ENCODE measurements at places on chromosomes 5 and 9.

GRCh38 chr5:168728546-168729211 lies 149.5 kb upstream of the PANK3 start:
- DNase-seq, result no peak

DNA sequence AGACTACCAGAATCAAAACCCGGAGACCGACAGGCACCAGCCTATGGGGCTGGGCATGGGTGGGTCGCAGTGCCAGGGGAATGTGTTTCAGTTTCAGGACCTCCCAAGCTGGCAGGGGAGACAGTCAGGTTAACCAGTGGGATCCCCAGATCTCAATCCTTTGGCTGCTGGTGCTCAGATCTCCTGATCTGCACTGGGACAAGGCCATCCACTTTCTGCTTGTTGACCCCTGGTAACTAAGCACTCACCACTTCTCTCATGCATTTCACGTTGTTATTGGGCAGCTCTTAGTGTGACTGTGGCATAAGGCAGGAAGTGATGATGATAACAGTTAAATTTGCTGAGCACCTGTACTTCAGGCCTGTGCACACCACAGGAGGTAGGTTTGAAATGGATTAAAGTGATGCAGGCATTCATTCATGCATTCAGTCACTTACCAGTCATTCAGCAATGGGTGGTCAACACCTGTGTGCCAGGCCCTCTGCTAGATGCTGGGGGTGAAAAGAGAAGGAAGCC lies 42.1 kb upstream of the STXBP1 start:
- DNase-seq, result no peak

- peak; percentile 43 for DNase-seq
Observed at GRCh38 chr5:150485693-150486401, 22.1 kb upstream of the NDST1 start.

GRCh38 chr5:27639005-27639612 lies 600.7 kb upstream of the CDH9 start:
- DNase-seq, result no peak

GRCh38 chr5:61603211-61603908 lies 271.3 kb downstream of the ZSWIM6 start:
- DNase-seq, result no peak

All from stimulated activated CD4-positive, alpha-beta T cell treated with anti-CD3 and anti-CD28 coated beads, Interleukin-12 subunit alpha, Interleukin-12 subunit beta, amount 100 ng/mL, for 4 hours (primary cell).